LoVo (cell line): ENCODE measurements at places on chromosomes 3 and 15.
A peak's percentile ranks its signal among the peaks of the same experiment; 100 is the strongest.

- DNase-seq: no peak
These were observed 20.7 kb upstream of the GSK3B start for GRCh38 chr3:120114981-120115380.

DNA sequence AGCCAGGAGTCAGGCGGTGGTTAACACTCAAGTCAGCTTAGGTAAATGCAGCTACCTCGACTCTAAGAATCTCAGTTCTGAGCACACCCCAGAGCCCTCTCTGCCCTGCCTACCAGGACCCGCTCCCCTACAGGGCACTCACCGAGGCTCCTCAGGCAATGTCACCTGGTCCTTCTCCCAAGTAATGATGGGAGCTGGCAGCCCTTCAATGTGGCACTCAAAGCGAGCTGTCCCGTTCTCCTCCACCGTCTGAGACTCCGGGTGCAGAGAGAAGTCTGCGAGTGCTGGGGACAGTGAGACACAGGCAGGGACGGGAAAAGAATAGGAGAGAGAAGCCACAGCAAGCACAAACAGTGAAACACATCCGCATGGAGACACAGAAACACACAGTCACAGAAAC is 12.7 kb downstream of the IGDCC4 start:
- DNase-seq: no peak

- no peak for DNase-seq
These were observed at the start of gene WNT5A for GRCh38 chr3:55486857-55487380. Gene WNT5A, minus strand, starts transcription at chr3:55487306. Its CDS starts 321 bp downstream, at chr3:55486985.

DNA sequence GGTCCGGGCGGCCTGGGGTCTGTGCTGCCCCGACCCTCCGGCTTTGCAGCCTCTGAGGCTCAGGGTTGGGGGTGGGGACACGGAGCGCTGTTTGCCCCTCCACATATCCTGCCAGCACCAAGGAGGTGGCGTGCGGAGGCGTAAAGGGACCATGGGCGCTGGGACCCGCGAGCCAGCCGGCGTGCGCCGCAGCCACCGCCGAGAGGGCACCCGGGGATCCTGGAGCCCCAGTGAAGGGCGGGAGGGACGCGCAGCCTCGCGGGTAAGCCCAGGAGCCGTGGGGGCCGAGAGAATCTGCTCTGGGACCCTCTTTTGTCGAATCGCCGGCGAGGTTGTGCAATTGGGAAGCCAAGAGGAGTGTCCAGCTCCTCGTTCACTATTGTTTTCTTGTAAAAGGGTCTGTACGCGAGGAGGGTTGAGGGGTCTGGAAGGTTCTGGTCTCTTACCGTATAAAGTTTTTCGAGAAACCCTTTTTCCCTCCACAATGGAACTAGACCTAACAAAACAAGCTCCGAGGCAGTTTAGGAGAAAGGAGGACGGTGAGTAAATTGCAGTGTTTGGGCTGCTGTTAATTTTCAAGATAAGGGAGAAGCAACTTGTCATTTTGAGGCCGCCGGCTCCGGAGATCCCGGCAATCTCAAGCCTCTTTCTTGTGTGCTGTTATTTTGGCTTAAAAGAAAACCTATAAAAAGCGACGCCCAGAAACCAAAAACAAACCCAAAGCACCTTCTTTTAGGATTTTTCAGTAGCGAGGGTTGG is 29.9 kb upstream of the ST3GAL6 start:
- no peak for DNase-seq

GRCh38 chr3:154040283-154040682 is 80.9 kb upstream of the ARHGEF26 start:
- peak; percentile 32 for DNase-seq

GRCh38 chr3:12869035-12869621 is 27.8 kb upstream of the RPL32 start:
- DNase-seq: no peak

DNA sequence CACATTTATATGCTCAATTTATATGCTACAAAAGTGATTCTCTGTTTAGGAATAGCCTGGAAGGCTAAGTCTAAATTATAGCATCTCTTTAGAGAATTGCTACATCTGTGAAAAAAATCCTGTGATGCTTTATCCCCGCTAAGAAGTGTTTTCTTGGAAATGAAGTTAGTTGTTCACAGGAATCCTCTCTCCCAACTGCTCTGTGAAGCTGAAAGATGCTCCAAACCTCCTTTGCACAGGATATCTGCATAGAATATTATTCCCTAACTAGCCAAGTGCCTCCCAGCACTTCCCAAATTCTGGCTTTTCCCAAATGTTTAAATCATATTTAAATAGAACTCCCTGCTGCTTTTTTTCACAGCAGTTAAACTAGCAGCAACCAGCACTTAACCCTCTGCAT is 132.2 kb downstream of the SRGAP3 start:
- DNase-seq: no peak

GRCh38 chr15:76335307-76336253 is 993 bp upstream of the ISL2 start:
- no peak for DNase-seq

GRCh38 chr3:16864610-16865313 is 20.0 kb upstream of the PLCL2 start:
- peak; percentile 40 for DNase-seq

GRCh38 chr3:117019082-117019713 is 309.6 kb downstream of the TUSC7 start:
- peak; percentile 36 for DNase-seq

GRCh38 chr15:85443046-85443445 is 62.6 kb downstream of the AKAP13 start:
- DNase-seq: no peak

GRCh38 chr15:37077623-37078351 is 22.6 kb downstream of the MEIS2 start:
- no peak for DNase-seq

DNA sequence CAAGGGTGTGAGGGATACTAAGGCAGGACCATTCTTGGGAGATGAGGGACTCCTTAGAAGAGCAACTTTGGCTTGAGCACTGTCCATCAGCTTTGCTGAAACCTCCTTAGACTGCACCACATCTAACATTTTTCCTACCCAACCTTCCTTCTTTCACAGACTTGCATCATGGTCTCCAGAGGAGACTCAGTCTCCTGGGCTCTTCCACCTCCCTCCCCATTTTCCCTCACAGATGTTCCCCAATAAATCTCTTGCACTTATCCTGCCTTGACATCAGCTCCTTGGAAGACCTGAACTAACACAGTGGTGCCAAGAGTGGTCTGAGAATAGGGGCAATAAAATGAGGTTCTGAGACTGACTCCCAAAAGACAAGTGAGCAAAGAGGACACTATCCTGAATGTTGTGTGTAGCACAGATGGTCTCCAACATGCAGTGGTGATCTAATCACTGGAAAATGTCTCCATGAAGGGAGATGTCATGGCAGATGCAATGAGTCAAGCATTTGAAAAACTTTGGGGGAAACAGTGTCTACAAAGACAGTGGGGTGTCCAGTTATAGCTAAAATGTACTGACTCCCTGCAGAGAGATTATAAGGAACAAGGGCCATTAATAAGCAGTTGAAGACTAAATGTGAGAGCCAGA is 26.0 kb upstream of the BOC start:
- no peak for DNase-seq

DNA sequence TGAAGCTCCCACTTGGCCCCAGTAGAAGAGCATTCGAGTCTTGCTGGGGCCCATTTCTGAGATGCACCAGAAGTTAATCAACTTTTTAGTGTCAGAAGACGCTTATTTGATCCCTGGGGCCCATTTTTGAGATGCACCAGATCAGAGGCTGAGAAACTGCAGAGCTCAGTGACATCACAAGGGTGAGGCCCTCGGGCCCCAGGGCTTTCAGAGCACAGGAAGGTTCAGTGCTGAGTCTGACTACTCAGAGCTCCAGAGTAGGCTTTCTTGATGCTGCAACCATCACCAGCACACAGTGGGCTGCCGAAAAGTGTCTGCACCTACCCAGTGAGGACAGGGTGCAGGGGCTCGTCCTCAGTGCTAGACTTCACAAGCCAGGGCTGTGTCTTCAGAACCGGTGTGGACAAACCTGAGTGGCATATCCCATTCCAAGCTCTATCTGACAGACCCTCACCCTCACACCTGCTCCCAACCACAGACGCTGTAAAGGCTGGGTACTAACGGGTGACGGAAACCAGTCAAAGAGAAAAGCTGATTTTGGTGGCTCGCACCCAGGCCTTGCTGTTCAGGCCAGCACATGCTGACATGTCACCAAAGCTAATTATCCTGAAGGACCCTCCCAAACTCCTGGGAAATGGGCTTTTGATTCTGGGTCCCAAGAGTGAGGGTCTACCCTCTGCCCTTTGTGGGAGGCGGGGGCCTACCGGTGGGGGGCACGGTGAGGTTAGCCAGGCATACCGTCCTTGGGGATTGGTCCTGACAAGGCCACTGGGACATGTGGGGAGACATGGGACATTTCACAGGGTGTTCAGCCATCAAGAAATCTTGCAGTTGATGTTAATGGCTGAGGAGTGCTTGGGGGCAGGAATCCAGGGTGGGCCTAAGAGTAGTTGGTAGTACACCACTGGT is 83.0 kb downstream of the PDCD6IP start:
- DNase-seq: no peak

DNA sequence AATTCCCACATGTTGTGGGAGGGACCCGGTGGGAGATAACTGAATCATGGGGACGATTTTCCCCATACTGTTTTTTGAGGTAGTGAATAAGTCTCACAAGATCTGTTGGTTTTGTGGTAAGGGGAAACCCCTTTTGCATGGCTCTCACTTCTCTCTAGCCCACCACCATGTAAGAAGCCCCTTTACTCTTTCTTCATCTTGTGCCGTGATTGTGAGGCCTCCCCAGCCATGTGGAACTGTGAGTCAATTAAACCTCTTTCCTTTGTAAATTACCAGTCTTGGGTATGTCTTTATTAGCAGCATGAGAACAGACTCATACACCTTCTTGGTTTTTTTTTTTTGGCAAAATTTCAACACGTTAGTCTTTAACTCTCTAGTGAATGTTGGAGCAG is 18.1 kb downstream of the ARL8B start:
- no peak for DNase-seq

GRCh38 chr15:74172701-74173379 is 670 bp upstream of the ISLR start:
- DNase-seq: no peak

DNA sequence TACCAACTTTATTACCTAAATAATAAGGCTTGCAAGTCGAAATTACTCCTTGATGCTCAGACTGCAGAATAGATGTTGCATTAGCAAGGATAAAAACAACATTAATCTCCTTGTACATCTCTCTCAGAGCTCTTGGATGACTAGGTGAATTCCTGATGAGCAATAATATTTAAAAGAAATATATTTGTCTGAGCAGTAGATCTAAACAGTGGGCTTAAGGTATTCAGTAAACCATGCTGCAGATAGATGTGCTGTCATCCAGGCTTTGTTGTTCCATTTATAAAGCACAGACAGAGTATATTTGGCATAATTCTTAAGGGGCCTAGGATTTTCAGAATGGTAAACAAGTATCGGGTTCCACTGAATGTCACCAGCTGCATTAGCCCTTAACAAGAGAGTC is 257.1 kb downstream of the TUSC7 start:
- DNase-seq: no peak

DNA sequence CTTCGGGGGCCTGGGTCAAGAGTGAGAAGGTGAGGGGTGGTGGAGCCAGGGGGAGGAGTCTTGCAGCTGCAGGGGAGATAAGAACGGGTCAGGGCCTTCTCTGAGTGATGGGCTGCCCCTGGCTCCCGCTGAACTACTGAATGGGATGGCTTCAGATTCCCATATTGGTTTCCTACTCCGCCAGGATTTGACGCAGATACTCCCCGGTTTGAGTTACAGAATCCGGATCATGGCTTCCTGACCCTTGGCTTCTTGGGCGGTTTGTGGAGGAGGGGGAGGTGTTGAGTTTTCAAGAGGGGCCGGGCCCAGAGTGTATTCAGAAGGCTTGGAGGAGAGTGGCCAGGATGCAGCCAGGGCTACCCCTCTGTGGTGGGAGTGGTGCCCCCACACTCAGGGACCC is 119.9 kb upstream of the ATP2B2 start:
- no peak for DNase-seq

GRCh38 chr3:8606701-8607231 is 37.8 kb downstream of the SSUH2 start:
- DNase-seq: no peak

GRCh38 chr3:396293-396692 is 199.7 kb downstream of the CHL1 start:
- no peak for DNase-seq

GRCh38 chr3:161337311-161337710 is 34.0 kb downstream of the SPTSSB start:
- DNase-seq: no peak

DNA sequence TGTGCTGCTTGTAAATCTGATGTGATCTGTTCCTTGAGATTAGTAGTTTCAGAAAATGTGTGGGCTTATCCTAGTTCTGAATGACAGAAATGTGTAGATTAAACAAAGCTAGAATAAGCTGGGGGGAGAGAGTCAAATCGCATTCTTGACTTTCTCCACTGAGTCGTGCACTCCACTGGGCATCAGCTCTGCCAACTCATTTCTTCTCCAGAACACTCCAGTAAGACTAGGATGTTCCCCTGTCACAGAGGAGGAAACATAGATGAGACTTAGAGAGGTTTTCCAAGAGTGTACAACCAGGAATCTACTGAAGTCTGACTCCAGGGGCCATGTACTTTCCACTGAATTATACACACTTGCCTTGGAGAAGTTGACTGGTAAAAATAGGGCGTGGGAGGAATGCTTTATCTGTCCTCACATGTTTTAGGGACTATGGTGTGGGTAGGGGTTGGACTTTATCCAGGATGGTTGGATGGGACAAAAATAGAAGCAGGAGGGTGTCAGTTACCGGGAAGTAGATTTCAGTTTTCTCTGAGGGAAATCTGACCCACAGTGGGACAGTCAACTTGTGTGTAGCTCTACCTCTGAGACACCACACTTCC is 298.2 kb downstream of the UBE2E2 start:
- DNase-seq: peak; percentile 19

DNA sequence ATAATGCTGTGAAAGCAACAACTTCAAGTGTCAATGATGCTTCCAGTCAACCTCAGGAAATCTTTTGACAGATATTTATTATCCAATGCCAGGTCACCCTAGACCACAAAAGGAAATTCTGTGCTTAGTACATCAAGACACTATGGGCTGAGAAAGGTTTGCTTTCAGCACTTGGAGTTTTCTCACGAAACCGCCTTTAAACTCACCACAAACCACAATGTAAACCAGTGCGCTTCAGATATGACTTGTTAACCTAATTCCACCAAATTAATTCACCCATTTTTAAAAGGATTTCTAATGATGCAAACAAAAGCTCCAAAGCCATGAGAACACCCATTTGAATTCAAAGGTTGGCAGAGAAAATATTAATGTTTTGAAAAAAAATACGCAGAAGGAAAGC is 292.9 kb upstream of the NR2F2 start:
- no peak for DNase-seq

- no peak for DNase-seq
These were observed 14.3 kb downstream of the BHLHE40 start for GRCh38 chr3:4993276-4994143.

GRCh38 chr3:139505829-139506386 is 29.6 kb upstream of the RBP2 start:
- DNase-seq: no peak
